AG08396 (cell line): ENCODE measurements at places on chromosomes 13 and 19.
A peak's percentile ranks its signal among the peaks of the same experiment; 100 is the strongest.

- DNase-seq, result no peak
Measured at GRCh38 chr13:51659276-51660127, 75.2 kb downstream of the WDFY2 start.

DNA sequence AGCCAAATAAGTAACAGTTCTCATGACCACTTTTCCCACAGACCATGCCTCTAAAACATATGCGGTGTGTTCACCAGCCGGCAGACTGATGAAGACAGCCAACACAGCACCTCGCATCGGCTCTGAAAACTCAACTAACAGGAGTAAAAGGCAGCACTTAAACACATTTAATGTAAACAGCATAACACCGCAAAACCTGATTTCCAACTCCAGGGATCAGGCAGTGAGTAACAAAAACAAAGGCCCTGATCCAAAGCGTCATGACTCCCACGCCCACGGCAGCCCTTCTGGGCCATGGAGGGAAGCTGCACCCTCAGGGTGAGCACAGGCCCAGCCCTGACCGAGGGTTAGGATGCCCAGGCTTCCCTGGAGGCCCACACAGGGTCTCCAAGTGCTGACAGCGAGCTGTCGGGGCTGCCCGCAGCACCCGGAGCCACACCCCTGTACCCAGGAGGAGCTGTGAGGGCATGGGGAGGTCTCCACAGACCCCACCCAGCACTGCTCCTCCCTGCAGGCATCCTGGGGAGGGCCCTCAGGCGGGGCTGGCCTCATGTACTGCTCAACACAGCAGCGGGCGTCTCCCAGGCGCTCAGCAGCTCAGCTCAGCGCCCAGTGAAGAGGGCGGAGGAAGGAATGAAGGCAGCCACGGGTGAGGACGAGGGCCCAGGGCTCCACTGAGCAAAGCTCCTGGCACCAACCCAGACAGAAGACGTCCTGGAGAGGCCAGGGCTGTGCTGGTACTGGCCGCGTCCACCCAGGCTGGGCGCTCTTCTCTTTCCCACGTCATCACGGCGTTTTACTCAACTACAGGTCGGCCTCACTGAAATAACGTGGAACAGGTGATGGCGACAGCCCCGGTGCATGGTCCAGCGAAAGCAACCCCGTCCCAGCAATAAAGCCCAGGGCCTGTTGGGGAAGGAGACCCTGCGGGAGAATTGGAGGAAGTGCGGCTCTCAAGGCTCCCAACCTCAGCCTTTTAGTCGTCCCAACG lies 53.7 kb downstream of the RASA3 start:
- DNase-seq, result peak; percentile 67

- DNase-seq, result no peak
Measured at GRCh38 chr19:39401549-39402345, 4.9 kb upstream of the ZFP36 start.

DNA sequence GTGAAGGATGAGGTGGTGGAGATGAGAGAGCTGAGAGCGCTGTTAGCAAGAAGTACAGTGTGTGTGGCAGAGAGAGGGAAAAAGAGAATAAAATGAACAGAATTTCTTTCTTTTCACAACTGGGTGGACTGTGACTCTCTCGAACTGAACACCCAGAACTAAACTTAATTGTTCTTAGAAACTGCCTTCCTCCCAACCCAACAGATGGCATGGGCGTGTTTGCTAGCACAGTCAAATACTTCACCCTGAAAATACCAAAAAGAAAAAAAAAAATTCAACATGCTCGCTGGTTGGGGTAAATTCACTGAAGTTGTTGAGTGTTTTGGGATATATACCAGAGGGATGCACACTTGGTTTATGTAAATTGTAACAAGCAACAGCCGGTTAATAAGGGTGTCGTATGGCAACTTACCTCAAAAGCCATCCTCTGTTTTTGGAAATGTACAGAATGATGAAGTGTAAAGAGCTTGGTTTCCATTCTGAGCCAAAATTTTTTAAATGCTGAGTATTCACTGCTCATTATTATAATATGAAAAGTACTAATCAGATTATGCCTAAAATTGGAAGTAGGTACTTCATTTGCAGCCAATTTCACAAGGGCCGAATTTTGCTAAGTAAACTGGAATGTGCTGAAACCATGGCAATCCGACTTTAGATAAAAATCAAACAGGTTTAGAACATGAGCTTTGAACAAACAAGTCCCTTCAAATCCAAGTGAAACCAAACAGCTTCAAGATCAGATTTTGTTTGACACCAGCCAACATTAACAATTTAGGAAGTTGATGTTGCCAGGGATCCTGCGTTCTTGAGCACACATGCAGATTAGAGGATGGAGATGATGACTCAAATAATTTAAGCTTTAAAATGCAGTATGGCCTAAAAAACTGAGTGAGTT lies 115.8 kb downstream of the ZIC5 start:
- no peak for DNase-seq

DNA sequence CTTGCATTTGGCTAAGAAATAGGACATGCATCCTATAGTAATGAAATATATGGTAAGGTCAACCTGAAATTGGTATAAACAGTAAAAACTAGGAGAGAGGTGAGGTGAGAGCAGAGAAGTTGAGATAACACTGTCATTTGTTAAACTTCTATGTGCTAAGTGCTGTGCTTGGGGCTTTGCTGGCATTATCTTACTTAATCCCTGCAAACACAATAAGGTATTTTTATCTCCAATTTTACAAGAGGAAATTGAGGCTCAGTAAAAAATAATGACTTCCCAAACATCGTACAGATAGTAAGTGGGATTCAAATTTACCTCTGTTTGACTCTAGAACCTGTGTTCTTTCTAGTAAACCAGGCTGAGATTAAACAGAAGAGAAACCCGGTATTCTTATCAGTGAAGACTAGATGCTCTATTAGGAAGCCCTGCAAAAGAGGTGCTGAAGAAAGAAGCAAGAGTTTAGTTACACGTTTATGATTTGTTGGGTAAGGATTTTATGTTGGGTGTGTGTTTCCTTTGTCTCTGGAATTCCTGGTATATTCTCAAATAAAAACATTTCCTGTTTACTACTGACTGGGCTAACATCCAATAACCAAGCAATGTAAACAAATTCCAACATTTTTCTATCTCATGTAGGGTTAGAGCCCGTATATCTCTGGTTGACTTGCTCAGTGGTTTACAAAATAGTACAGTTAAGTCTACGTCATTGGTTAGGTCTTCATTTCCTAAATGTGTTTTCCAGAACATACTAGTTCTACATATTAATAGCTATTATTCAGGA lies 137.3 kb upstream of the FNDC3A start:
- DNase-seq, result peak; percentile 22
